ENCODE measurements at places on chromosomes 5 and 9.

DNA sequence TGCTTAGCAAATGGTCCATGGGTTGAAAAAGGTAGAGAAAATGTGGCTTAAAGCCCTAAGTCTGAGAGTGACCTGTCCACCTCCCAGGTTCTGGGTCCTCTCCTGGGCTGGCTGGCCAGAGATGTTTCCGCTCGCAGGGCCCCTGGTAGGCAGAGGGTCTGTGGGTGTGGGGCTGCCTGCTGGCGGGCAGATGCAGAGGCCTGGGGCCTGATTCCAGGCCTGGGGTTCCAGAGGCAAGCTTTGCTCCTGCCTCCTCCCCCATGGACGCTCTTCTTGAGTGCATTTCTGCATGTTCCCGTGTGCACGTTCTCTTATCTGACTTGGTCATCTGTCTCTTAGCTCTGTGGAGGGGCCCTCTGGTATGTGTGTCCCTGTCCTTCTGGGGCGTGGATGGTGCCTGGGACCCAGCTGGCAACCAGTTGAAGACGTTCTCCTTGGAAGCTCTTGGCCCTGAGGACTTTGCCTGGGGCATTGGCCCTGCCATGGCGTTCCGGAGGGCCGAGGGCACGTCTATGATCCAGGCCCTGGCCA lies 3.8 kb downstream of the MIGA2 start:
- DNase-seq: no peak

- no peak for DNase-seq
Observed at GRCh38 chr5:35811108-35811741, 45.5 kb upstream of the IL7R start.

DNA sequence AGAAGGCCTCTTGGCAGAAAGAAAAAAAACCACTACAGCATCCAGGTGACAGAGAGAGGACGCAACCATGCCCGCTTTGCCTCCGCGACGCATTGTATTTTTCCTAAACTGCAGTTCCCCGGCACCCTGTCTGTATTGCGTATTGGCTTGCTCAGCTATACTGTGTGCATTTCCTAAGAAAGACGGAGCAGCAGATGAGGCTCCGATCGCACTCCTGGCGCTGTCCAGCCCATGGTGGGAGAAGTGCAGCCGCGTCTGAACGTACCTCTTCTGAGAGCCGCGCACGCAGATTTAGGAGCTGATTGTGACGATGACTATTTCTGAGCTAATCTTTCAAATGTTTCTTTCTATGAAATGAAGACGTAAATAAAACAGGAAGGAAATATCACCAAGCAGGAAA lies 366.5 kb downstream of the IRX1 start:
- no peak for DNase-seq

GRCh38 chr5:73443829-73444498 lies 4.6 kb downstream of the FOXD1 start:
- DNase-seq: no peak

- DNase-seq: no peak
Observed at GRCh38 chr9:68431307-68431706, 74.9 kb downstream of the PGM5 start.

DNA sequence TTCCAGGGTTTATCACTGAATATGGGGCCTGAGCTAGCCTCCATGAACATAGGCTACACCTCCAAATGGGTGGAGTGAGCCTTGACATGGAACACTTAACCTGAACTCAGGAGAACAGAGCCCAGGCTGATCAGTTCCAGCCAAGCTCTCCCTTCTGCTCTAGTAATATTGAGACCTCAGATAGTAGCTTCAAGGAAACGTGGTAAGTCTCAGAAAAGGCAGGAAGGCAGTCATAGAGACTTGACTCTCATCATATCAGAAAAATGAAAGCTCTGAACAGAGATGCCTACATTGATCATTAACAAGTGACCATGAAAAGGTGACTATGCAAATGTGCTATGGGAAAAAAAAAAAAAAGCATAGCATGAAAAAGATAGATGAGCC lies 40.5 kb upstream of the MYO10 start:
- DNase-seq: no peak
